ENCODE measurements at places on chromosomes 1 and 21.

- no peak for DNase-seq
Measured at GRCh38 chr1:31790641-31791091, 25.2 kb downstream of the SPOCD1 start.

DNA sequence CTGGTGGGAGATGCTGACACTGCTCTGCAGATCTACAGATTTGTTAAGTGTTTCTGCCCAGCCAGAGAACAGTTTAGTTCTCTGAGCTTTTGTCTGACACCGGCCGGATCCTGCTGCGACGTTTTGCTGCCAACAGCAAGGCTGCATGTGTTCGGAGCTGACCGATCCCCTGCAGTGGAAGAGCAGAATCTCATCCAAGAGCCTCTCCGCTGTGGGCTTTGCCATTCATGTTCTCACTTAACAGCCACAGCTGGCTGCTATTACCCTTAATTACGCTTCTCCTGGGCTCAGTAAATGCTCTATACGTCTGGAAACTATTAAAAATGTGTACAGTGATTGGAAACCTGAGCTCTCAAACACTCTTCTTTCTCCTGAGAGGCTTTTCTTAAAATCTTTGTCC is 105.3 kb downstream of the BCAR3 start:
- no peak for DNase-seq

GRCh38 chr1:61403679-61404596 is 321.0 kb downstream of the TM2D1 start:
- no peak for DNase-seq

GRCh38 chr1:227796359-227796915 is 19.0 kb upstream of the PRSS38 start:
- no peak for DNase-seq

DNA sequence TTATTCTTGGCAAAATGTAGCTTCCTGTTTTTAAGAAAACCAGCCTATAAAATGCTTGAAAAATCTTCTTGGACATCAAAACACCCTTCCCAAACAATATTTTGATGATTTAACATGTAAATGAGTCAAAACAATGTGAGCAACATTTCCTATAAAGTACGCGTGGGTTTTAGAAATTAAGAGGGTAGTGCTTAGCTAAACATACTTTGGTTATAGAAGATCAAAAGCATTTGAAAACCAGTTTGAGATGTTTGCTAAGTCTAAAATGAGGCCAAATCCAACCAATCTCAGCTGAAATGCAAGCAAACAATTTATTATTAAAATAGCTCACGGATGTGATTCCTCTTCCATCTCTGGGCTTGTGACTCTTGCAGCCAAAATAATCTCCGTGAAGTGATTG is 350.4 kb downstream of the TGFB2 start:
- DNase-seq: no peak

DNA sequence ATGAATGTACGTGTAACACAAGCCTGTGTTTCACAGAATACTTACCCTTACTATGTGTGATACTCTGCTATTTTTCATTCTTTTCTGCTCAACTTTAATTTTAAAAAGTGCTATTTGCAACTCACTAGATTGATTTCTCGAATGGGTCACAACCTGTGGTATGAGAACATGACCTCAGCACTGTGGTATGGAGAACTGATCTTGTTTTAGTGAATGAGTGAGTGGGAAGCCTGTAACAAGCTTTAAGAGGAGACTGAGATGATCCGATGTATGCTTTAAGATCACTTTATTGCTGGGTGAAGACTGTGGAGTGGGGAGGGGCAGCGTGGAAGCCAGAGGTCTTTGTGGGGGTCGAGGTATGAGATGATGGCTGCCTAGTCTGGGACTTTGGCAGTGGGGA is 21.6 kb downstream of the MECR start:
- no peak for DNase-seq

GRCh38 chr1:205309741-205310140 is 11.8 kb downstream of the NUAK2 start:
- DNase-seq: no peak

DNA sequence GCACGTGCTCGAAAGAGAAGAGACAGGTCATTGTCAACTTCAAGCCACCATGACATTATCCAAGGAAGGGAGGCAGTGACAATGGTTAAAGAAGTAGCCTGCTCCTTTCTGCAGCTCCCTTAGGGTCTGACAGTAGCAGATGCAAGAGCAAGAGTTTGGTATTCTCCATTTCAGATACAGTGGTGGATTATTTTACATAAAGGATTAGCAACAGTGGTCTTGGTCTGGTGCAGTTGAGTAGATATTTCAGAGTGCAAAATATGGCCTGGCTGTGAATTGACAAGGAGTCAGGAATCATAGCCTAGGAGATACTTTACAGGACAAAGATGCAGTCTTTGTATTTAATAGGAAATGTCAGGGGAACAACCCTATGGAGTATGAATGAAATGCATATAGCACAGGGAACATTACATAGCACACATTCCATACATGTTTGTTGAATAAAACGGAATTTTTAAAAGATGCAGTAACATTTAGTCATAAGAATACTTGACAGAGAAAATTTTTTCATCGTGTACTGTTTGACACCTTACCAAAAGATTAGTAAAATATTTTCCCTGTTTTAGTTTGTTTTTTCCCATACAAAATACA is 41.8 kb downstream of the CHRM3 start:
- no peak for DNase-seq

- DNase-seq: no peak
Measured at GRCh38 chr1:230518511-230518910, 92.4 kb upstream of the PGBD5 start.

- DNase-seq: no peak
Measured at GRCh38 chr1:29388170-29388569, 151.8 kb downstream of the PTPRU start.

GRCh38 chr21:29481081-29481480 is 182.4 kb downstream of the BACH1 start:
- no peak for DNase-seq

DNA sequence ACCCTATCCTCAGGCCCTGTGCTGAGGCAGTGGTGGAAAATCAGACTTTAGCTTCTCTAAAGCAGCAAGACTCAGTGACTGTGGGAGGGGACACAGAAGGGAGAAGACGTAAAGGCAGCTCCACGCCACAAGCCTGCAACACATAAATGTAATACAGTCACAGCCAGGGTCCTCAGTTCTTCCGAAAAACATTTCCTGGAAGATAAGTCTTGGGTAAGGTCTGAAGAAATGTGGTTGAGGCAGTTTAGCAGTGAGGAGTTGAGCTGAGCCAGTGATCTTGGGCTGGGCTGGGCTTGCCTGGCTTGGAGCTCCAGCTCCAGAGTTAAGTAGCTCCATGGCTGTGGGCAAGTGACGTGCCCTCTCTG is 127.8 kb upstream of the ADAR start:
- DNase-seq: no peak

GRCh38 chr1:221469476-221469875 is 272.4 kb downstream of the DUSP10 start:
- DNase-seq: no peak

DNA sequence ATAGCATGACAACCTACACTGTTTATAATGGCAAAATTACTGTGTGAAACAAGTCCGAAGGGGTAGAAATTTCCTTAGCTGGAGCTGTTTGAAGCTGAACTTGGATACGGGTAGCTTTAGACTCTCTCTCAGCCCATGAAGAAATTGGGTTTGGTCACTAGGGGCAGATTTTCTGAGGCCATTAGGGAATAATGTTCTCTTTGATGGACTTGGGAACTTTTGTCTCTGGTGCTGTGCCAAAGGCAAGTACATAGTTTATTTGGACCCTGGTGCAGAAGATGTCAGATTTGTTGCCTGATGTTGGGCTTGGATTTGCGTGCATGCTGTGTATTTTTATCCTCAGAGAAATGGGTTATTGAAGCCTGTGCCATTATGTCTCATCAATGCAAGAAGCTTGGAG is 109.6 kb downstream of the VPS13D start:
- no peak for DNase-seq

- no peak for DNase-seq
Measured at GRCh38 chr1:99965646-99966375, 4.0 kb upstream of the SLC35A3 start.

- no peak for DNase-seq
Measured at GRCh38 chr1:40630488-40631223, 34.8 kb downstream of the RIMS3 start.

DNA sequence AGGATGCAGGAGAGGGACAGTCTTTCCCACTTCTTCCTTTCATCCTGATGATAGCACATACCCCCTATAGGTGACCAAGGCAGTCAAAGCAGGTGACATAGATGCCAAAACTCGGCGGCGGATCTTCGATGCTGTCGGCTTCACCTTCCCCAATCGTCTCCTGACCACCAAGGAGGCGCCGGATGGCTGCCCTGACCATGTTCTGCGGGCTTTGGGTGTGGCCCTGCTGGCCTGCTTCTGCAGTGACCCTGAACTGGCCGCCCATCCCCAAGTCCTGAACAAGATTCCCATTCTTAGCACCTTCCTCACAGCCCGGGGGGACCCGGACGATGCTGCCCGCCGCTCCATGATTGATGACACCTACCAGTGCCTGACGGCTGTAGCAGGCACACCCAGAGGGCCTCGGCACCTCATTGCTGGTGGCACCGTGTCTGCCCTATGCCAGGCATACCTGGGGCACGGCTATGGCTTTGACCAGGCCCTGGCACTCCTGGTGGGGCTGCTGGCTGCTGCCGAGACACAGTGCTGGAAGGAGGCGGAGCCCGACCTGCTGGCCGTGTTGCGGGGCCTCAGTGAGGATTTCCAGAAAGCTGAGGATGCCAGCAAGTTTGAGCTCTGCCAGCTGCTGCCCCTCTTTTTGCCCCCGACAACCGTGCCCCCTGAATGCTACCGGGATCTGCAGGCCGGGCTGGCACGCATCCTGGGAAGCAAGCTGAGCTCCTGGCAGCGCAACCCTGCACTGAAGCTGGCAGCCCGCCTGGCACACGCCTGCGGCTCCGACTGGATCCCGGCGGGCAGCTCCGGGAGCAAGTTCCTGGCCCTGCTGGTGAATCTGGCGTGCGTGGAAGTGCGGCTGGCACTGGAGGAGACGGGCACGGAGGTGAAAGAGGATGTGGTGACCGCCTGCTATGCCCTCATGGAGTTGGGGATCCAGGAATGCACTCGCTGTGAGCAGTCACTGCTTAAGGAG is 2.9 kb downstream of the NCDN start:
- no peak for DNase-seq

- no peak for DNase-seq
Measured at GRCh38 chr1:90835661-90836344, 118.7 kb upstream of the BARHL2 start.

DNA sequence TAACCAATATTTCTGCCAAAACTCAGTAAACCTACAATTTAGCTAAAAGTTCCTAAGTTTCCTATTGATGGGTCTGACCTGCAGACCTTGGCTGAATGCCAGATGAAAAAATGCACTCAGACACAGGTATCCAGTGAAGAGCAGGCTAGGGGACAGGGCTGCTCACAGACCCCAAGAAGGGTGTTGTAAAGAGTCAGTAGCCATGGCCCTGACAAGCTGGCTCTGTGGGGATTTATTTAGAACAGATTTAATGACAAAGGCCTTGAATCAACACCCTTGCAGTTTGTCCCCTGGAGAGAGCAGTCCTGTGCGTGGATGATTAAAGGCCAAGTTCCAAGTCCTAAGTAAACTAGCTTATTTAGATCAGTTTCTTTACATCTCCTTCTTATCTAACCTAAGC is 1243.2 kb upstream of the ADGRL4 start:
- no peak for DNase-seq

GRCh38 chr1:85555867-85556573 is 24.5 kb upstream of the CCN1 start:
- no peak for DNase-seq

DNA sequence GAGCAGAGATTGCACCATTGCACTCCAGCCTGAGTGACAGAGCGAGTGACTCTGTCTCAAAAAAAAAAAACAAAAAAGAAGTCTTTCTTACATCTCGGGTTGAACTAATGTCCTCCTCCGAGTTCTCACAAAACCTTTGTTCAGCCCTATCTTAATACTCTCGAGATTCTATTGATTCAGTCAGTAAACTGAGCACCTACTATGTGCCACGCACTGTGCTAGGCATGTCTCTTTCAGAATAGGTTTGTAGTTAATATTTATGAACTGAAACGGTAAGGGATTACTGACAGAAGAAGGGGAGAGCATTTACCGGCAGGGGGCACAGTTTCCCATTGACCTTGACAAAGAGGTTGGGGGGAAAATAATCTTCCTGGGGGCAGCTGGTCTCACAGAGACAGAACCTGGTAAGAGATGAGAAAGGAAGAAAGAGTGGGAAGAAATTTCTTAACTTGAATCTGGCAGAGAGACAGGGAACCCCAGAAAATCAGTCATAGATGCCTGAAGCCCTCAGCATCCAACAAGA is 3.4 kb downstream of the PIAS3 start:
- DNase-seq: no peak

DNA sequence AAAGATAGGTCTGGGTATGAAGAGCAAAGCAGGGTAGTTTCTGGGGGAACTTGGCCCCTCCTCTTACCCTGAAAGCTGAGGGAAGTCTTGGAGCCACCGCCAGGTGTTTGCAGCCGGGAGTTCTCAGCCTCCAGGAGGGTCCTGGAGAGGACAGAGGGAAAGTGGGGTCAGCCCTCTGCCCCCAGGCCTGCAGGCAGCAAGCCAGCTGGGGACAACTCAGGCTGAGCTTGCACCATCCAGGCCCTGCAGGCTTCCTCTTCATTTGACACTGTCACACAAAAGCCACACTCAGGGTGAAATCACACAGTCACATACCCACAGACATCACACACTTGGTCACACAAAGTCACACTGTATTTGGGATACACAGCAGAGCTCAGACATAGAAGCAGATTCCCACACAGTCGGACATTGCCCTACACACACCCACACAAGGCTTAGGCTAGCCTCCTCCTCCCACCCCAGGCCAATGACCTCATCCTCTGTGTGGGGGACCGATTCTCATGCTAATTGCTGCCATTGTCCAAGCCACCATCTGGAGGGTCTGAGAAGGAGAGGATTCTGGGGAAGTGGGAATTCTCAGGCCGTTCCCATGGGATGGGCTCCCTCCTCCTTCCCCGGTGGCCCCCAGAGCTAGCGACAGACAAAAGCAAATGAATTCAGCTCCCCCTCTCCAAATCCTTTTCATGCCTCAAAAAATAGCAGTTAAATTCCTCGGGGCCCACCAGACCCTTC is 3.7 kb downstream of the NES start:
- no peak for DNase-seq

GRCh38 chr1:210758761-210759160 is 375.2 kb downstream of the KCNH1 start:
- DNase-seq: no peak

- DNase-seq: no peak
Measured at GRCh38 chr1:147851149-147851548, 51.4 kb upstream of the GJA8 start.

- DNase-seq: no peak
Measured at GRCh38 chr1:24737368-24738117, 7.7 kb upstream of the CLIC4 start.

DNA sequence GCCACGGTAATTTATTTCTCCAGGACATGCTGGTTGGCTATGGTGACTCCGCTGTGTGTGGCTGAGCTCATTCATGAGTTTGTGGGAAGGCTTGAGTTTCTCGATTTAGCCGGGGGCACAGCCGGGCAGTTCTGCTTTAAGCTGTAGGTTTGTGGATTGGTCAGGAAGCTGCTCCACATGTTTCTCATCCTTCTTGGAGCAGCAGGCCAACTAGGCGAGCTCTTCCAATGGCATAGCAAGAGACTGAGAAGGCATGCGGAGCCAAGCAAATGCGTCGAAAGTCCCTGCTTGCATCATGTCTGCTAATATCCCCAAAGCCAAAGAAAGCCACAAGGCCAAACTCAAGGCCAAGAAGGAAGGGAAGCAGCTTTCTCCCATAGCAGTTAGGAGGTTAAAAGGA is 71.6 kb upstream of the GREM2 start:
- no peak for DNase-seq

GRCh38 chr1:200889571-200889970 is 5.1 kb upstream of the INAVA start:
- no peak for DNase-seq

GRCh38 chr1:214898161-214898560 is 184.4 kb upstream of the KCNK2 start:
- DNase-seq: no peak

Data from activated CD4-positive, alpha-beta T cell treated with anti-CD3 and anti-CD28 coated beads for 1 hour (primary cell).